ENCODE measurements at places on chromosomes 13 and 19.

DNA sequence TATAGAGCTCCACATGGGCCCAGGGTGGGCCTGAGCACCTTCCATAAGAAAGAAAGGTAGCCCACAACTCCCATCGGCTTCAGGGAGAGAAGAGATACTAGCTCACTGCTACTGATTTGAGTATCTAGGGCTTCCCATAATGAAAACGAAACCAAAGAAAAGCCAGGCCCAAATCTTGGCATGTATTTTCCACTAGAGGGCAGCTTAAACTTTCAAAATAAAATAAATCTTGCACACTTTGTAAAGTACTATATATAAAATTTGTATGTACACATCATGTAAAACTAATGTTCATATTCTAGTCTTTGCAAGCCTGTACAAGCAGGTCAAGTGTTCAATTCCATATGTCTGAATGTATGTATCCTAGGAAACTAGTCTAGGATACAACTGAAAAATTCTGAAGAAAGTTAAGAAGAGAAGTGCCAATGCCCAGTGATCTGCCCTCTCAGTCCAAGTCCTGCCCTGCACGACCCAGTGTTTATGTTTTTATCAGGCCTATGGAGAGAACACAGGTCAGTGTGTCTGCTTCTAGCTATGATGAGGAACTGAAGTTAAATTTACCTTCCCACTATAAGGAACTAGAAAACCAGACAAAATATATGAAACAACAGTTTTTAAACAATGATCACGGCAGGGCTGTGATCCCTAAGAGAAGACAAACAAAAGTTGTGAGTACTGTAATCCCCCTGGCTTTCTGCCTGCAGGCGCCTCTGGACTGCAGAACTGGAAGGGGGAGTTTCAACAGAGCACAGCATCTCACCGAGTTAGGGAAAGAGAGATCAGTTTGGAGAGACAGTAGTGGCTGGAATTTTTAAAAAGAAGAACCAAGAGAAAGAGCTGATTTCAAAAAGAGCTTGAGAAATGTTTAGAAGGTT lies 475.7 kb downstream of the UQCRFS1 start:
- no peak for ATAC-seq

- ATAC-seq, result no peak
Observed at GRCh38 chr13:66225072-66225471, 1005.1 kb downstream of the PCDH9 start.

DNA sequence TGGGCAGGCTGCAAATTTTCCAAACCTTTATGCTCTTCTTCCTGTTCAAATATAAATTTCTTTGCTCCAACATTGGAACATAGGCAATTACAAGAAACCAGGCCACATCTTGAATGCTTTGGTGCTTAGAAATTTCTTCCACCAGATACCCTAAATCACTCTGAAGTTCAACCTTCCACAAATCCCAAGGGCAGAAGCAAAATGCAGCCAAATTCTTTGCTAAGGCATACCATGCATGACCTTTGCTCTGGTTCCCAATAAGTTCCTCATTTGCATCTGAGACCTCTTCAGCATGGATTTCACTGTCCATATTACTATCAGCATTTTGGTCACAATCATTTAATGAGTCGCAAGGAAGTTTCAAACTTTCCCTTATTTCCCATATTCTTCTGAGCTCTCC lies 130.9 kb downstream of the DIAPH3 start:
- no peak for ATAC-seq

DNA sequence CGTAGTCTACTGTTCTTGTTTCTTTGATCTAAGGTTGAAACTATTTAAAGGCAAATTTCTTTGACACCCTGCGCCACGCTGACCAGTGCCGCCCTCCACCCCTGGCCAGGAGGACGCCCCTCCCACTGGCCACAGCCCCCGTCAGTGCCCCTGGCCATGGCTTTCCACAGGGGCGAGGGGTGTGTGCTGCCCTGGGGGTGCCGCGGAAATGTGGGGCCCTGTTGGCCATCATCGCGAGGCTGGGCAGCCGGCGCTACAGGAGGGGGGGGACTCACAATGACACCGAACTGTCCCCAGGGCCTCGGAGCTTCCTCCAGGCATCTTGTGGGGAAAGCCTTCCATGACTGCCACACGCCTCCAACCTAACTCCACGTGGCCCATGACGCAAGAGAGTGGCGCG lies 10.9 kb downstream of the SHC2 start:
- no peak for ATAC-seq

GRCh38 chr13:72565893-72566292 lies 161.5 kb downstream of the MZT1 start:
- no peak for ATAC-seq

- no peak for ATAC-seq
Observed at GRCh38 chr19:32611161-32611560, 30.2 kb downstream of the PDCD5 start.

DNA sequence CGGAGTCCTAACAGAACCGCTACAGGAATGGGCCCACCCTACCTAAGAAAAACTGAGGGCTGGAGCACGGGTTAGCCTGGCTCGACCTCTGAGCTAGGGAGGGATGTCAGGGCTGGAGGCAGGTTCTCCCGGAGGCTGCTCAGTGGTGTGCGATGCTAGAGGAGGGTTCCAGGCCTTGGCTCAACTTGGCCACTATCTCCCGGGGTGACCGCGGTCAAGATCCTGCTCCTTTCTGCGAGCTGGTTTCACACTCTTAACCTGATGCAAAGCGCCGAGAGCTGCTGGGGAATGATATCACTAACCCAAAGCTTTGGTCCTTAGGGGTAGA lies 301 bp downstream of the POP4 start:
- peak; percentile 32 for ATAC-seq

DNA sequence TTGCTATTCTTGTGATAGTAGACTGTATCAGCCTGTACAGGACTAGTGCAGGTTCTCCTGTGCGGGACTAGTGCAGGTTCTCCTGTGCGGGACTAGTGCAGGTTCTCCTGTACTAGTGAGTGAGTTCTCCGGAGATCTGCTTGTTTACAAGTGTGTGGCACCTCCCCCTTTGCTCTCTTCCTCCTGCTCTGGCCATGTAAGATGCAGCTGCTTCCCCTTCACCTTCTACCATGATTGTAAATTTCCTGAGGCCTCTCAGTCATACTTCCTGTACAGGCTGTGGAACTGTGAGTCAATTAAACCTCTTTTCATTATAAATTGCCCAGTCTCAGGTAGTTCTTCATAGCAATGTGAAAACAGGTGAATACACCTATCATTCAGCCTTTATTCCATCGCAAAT lies 289.6 kb downstream of the TEX29 start:
- ATAC-seq, result no peak

DNA sequence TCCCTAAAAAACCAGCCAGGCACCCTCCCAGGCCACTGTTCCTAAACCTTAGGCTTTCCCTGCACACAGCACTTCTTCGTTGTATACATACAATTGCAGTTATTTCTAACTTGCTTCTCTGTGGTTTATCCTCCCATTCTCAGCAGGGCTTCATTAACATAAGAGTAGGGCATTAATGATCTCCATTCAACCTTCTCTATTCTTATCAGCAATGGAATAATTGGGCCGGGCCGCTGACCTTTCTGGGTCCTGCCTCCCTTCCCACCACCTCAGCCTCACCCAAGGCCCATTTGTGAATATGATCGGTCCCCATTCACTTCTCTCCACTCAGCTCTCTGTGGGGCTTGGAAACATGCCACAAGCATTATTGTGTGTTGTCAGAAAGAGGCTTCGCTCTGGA lies 184.2 kb downstream of the SUCLA2 start:
- ATAC-seq, result no peak

GRCh38 chr19:12647490-12648071 lies 19.0 kb downstream of the MAN2B1 start:
- peak; percentile 61 for ATAC-seq

DNA sequence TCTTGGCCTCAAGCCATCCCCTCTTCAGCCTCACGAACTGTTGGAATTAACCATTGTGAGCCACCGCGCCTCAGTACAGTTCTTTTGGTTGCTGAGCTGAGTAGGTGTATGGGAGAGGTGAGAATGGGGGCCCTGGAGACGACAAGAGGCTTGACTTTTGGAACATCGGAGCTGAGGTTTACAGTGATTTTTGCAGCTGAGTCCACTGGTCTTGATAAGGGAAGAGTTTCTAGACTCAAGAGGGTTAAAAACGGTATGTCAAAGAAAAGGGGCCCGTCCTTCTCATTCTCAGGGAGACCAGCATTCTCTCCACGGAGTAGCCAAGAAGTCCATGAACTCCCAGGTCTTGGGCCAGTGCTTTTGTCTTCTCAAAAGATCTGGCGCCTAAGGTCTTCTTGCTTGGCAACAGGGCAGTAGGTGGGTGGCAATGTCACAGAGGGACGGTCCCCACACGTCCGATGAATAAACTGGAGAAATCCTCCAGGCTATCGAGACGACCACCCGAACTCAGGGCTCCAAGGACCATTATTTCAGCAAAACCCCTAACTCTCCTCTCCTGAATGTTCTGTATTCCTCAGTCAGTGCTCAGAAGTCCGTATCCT lies 6.4 kb upstream of the QTRT1 start:
- ATAC-seq, result no peak

- peak; percentile 62 for ATAC-seq
Observed at GRCh38 chr19:294946-295686, 3.9 kb upstream of the PLPP2 start.
